ENCODE measurements at places on chromosomes 5 and 9. TPM values are rescaled to one million over a fixed set of nuclear protein-coding genes. Genes with fewer than 3 reads are reported as not detected.

- no peak for DNase-seq
- H3K36me3 ChIP-seq: no peaks in the 10 kb centered on the region
- H3K27me3 ChIP-seq: no peaks in the 10 kb centered on the region
- no peak overlapping the region for H3K4me3 ChIP-seq
Measured at GRCh38 chr5:175035882-175036533, 311.6 kb downstream of the MSX2 start.

Gene CCL21
- not detected for polyA plus RNA-seq

Gene ASPN
- 5.5 TPM for polyA plus RNA-seq

GRCh38 chr5:17723876-17724275, 89.6 kb downstream of the TAF11L14 start:
- DNase-seq: no peak
- H3K27ac ChIP-seq: no peak overlapping the region
- H3K4me3 ChIP-seq: no peak overlapping the region
- H3K27me3 ChIP-seq: no peaks in the 10 kb centered on the region

- H3K36me3 ChIP-seq: no peaks in the 10 kb centered on the region
- no peak overlapping the region for H3K27ac ChIP-seq
- DNase-seq: peak; percentile 57
- H3K4me1 ChIP-seq: no peaks in the 10 kb centered on the region
Measured at GRCh38 chr5:153498516-153498915, 8.0 kb downstream of the GRIA1 start.

- no peak overlapping the region for H3K4me3 ChIP-seq
- H3K4me1 ChIP-seq: peaks cover 49% of the 10 kb centered on the region
- H3K27ac ChIP-seq: peak overlapping the region; percentile 37
- no peaks in the 10 kb centered on the region for H3K36me3 ChIP-seq
Measured at GRCh38 chr9:104868687-104869404, 59.1 kb downstream of the ABCA1 start.

- H3K27me3 ChIP-seq: no peaks in the 10 kb centered on the region
- peak; percentile 86 for DNase-seq
- H3K36me3 ChIP-seq: no peaks in the 10 kb centered on the region
- H3K4me3 ChIP-seq: no peak overlapping the region
- H3K4me1 ChIP-seq: peaks cover 9% of the 10 kb centered on the region
- H3K27ac ChIP-seq: peak overlapping the region; percentile 69
Measured at GRCh38 chr9:135992486-135993408, 31.6 kb upstream of the UBAC1 start.

- DNase-seq: peak; percentile 42
- H3K27me3 ChIP-seq: no peaks in the 10 kb centered on the region
- H3K27ac ChIP-seq: no peak overlapping the region
- no peak overlapping the region for H3K4me3 ChIP-seq
- peaks cover 2% of the 10 kb centered on the region for H3K4me1 ChIP-seq
- peaks cover 1% of the 10 kb centered on the region for H3K36me3 ChIP-seq
Measured at GRCh38 chr5:154449786-154450185, 4.0 kb downstream of the SAP30L start.

GRCh38 chr5:124986667-124987066, 240.2 kb upstream of the ZNF608 start:
- no peaks in the 10 kb centered on the region for H3K36me3 ChIP-seq
- no peaks in the 10 kb centered on the region for H3K27me3 ChIP-seq
- no peak overlapping the region for H3K4me3 ChIP-seq
- no peak for DNase-seq
- H3K27ac ChIP-seq: no peak overlapping the region

GRCh38 chr5:122723606-122724352, 51.1 kb upstream of the SNX2 start:
- no peaks in the 10 kb centered on the region for H3K27me3 ChIP-seq
- H3K4me1 ChIP-seq: peaks cover 2% of the 10 kb centered on the region

DNA sequence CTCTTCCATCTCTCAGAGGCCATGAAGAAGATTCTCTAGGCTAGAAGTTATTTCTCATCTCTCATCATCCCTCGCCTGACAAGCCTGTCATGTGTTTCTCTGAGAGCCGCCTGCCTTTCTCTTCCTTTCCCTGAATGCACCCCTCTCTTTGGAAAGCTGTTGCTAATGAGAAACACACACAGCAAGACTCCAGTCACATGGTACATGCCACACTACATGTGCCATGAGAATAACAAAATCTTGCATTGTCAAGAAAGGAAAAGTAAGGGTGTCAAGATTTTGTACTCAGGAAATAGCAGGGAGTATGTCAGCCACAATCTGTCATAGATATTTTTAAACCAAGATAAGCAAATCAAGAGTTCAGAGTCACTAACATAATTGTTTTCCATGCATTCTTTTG, 8.9 kb downstream of the AGXT2 start:
- no peak overlapping the region for H3K27ac ChIP-seq
- DNase-seq: peak; percentile 15
- no peaks in the 10 kb centered on the region for H3K4me1 ChIP-seq
- H3K36me3 ChIP-seq: no peaks in the 10 kb centered on the region
- H3K27me3 ChIP-seq: peaks cover 7% of the 10 kb centered on the region

- no peak for DNase-seq
- H3K4me3 ChIP-seq: no peak overlapping the region
- H3K4me1 ChIP-seq: peaks cover 5% of the 10 kb centered on the region
- H3K27ac ChIP-seq: no peak overlapping the region
- no peaks in the 10 kb centered on the region for H3K36me3 ChIP-seq
Measured at GRCh38 chr9:5489630-5490490, 20.5 kb upstream of the PDCD1LG2 start.

GRCh38 chr5:133509742-133510079, 102.6 kb downstream of the FSTL4 start:
- H3K4me1 ChIP-seq: no peaks in the 10 kb centered on the region
- H3K27ac ChIP-seq: no peak overlapping the region
- H3K36me3 ChIP-seq: no peaks in the 10 kb centered on the region
- H3K4me3 ChIP-seq: no peak overlapping the region
- DNase-seq: no peak
